ENCODE measurements at places on chromosomes 1 and 21. TPM values are rescaled to one million over a fixed set of nuclear protein-coding genes. Genes with fewer than 3 reads are reported as not detected.

GRCh38 chr1:29354511-29355098, 118.3 kb downstream of the PTPRU start:
- H3K27ac ChIP-seq = no peak overlapping the region
- H3K4me1 ChIP-seq = no peaks in the 10 kb centered on the region
- no peak overlapping the region for H3K4me3 ChIP-seq
- no peaks in the 10 kb centered on the region for H3K27me3 ChIP-seq
- DNase-seq = no peak
- H3K36me3 ChIP-seq = no peaks in the 10 kb centered on the region

DNA sequence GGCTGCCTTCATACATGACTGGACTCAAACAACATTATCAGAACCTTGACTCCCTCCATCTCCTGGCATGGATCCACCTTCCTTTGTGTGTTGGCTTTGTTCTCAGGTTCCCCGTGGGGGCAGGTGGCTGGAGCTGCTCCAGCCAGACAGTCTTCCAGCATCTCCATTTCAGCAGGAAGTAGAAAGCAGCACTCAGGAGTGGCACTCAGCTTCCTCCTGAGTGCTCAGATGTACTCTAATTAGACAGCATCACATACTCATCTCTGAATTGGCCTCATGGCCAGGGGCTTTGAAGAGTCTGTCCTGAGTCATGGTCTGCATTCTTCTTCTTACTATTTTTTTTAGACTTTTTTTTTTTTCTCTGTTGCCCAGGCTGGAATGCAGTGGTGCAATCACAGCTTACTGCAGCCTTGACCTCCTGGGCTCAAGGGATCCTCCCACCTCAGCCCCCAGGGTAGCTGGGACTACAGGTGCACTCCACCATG, 27.9 kb downstream of the OVAAL start:
- H3K36me3 ChIP-seq = no peaks in the 10 kb centered on the region
- DNase-seq = no peak
- no peaks in the 10 kb centered on the region for H3K27me3 ChIP-seq
- no peak overlapping the region for H3K27ac ChIP-seq
- peaks cover 10% of the 10 kb centered on the region for H3K4me1 ChIP-seq
- no peak overlapping the region for H3K4me3 ChIP-seq

The MINDY1 gene
- total RNA-seq = 32.9 TPM

The CD53 gene
- total RNA-seq = 261 TPM
